Activated CD4-positive, alpha-beta T cell treated with anti-CD3 and anti-CD28 coated beads for 4 hours (primary cell): ENCODE measurements at places on chromosomes 13 and 19.

GRCh38 chr13:93265800-93266199, 39.2 kb downstream of the GPC6 start:
- no peak for DNase-seq

- no peak for DNase-seq
Observed at GRCh38 chr13:69264362-69265334, 843.0 kb upstream of the ATXN8OS start.

- no peak for DNase-seq
Observed at GRCh38 chr19:17727843-17728242, 8.6 kb downstream of the MAP1S start.

DNA sequence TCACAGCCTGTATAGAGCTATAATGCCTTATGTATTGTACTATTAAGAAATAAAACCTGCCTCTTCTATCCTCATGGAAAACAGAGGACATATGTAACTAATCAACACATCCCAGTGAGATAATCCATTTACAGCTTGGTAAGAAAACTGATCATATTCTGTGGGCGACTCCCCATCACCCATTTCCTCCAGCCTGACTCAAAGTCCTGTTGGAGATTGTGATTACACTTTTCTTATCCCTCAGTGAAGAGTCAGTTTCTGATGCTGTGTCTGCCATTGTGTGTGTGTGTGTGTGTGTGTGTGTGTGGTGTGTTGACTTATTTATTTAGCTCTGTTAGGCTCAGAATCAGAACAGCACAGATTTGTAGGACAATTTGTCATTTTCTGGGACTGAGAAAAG, 212.8 kb downstream of the FGF9 start:
- DNase-seq: no peak

- no peak for DNase-seq
Observed at GRCh38 chr13:25836574-25837336, 215.1 kb downstream of the SHISA2 start.

DNA sequence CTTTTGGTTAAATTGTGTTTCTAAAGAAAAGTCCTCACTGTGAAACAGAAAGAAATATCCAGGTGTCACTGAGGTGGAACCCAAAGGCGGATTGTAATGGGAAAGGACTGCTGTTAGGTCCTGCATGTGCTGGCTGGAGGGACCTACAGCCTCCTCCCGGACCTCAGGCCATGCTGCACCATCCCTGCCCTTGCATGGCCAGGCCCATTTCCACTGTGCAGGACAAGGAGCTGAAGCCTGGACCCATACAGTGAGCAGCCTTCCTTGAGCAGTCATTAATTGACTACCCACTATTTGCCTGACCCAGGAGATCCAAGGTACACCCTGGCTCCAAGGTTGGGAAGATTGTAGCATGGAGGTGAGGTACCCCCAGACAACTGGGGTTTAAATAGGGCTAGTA, 17.6 kb downstream of the VSTM2B start:
- no peak for DNase-seq

- no peak for DNase-seq
Observed at GRCh38 chr13:106471957-106472543, 63.4 kb downstream of the EFNB2 start.

GRCh38 chr19:13171146-13171545, 20.9 kb downstream of the IER2 start:
- DNase-seq: no peak

DNA sequence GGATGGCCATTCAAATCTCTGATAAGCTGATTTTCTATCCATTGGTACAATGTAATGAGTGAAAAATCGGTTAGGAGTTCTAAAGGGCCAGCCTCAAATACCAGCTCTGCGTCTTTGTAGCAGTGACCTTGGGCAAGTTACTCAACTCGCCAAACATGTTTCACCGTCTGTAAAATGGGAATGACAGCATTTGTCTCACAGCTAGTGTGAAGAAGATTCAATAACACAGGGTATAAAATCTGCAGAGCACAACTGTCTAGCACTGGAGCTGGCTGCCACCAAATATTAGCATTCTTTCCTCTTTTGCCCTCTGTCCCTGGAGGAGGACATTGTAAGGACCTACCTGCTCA, 22.1 kb upstream of the SERP2 start:
- DNase-seq: no peak

DNA sequence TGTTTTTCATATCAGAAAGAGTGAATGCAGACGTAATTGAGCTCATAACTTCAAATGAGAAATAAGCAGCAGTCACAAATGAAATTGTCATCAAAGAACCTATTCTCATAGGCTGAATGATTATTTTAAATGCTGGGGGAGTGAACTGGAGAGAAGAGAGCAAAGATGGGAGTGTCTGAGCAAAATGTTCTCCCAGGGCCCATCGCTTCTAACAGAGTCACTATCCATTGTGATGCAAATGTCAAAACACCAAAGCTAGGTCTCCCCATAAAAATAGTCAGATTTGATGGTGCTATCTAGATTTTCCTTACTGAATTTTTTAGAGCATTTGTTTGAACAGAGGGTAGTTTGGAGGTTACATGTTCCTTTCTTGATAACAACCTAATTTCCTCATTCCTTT, 278.7 kb downstream of the PCDH9 start:
- no peak for DNase-seq

GRCh38 chr13:103315711-103316110, 249.5 kb upstream of the SLC10A2 start:
- no peak for DNase-seq

DNA sequence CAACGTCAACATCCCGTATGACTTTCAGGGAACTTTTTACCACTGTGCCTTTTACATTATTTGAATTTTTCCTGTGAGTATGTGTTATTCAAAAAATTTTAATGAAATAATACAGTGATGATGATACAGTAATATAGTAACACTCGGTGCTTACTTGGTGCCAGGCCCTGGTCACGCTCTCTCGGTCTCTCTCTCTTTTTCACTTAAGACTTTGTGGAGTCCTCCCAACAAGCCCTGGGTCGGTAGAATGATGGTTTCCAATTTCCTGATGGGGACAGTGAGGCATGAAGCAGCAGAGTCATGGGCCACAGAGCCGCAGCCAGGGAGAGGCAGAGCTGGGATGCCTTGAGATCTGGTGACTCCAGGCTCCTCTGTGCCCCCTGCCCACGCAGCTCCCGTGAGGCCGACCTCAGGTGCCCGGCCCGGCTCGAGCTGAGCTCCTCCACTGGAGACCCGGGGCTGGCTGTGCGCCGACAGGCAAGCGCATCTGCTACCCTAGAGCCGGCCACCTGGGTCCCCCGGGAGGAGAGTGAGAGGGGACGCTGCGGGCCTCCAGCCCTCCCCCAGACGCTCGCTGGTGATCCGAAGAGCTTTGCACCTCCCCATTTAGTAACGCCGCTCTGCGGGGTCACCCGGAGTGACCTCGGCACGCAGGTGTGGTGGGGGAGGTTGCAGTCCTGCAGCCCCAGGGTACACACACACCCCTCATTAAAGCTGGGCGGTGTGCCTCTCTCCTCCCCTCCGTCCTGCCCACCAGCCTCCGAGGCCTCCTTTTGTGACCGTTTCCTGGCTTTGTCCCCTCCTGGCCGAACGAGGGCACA, 4.4 kb upstream of the SBK3 start:
- no peak for DNase-seq

DNA sequence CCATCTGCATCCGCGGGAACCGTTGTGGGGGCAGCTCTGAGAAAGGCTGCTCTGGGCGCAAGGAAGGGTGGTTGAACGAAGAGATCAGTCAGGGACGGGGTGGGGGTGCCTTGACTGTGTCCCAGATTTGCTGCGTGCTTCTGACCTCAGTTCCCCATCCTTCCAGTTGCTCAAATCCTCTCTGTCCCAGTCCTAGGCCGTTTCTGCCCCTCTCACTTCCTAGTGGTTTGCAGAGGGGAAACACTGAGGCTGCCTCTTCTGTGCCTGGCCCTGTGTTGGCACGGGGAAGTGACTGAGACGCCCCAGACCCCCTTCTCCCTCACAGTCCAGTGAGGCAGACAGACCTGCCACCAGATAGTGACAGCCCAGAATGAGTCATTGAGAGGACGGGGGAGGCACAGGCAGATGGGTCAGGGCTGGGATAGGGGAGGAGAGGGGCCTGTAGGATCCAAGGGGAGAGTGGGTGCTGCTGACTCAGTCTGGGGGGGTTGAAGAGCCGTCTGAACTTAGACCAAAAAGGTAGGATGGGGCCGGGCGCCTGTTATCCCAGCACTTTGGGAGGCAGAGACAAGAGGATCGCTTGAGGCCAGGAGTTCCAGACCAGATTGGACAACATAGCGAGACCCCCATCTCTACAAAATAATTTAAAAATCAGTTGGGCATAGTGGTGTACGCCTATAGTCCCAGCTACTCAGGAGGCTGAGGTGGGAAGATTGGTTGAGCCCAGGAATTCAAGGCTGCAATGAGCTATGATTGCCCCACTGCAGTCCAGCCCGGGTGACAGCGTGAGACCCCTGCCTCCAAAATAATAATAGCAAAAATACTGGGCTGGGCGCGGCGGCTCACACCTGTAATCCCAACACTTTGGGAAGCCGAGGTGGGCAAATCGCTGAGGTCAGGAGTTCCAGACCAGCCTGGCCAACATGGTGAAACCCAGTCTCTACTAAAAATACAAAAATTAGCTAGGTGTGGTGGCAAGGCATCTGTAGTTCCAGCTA, 26.5 kb downstream of the NUMBL start:
- DNase-seq: no peak

GRCh38 chr13:43676320-43676719, 110.5 kb downstream of the ENOX1 start:
- DNase-seq: no peak

- DNase-seq: no peak
Observed at GRCh38 chr13:43368003-43368402, 344.6 kb downstream of the DNAJC15 start.

DNA sequence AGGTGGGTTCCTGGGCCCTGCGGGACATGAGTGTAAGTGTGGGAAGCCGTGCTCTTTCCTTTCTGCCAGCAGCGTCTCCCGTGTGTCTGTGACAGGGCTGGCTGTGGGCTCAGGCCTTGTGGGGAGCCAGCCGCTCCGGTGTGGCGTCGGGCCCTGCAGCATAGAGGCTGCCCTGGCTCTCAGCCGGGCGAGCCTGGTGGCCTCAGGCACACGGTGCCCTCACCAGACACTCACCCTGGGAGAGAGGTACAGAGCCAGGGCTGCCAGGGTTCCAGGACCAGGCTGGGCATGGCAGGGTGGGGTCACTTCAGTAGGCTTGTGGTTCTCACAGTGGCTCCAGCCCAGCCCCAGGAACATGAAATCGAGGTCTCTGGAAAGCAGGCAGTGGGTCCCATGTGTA, 324.8 kb downstream of the TEX29 start:
- no peak for DNase-seq

DNA sequence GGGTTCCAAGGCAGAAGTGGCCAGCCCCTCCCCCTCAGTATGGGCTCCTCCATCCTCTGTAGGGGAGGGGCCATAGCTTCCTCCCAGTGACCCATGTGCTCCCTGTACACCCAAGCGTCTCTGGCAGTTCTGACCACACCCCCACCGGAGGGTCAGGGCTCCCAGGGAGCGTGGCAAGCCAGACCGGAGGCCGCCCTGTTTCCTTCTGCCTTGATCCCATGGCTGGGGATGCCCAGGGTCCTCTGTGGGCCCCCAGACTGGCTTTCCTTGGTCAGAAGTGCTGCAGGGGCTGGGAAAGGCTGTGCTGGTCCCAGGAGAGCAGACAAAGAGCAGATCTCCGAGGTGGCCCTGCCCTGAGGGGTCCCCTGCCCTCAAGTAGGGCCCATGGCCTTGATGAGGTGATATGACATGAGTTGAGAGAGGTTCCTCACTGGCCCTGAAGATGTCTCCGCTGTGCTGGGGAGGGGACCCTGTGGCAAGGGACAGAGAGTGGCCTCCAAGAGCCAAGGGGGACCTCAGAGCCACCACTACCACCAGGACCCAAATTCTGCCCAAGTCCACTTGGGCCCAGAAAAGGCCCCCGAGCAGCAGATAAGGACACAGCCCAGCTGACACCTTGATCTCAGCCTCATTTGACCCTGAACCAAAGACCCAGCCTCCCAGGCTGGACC, 7.8 kb upstream of the F2RL3 start:
- no peak for DNase-seq

GRCh38 chr13:99446242-99446641, 55.0 kb upstream of the TM9SF2 start:
- no peak for DNase-seq

DNA sequence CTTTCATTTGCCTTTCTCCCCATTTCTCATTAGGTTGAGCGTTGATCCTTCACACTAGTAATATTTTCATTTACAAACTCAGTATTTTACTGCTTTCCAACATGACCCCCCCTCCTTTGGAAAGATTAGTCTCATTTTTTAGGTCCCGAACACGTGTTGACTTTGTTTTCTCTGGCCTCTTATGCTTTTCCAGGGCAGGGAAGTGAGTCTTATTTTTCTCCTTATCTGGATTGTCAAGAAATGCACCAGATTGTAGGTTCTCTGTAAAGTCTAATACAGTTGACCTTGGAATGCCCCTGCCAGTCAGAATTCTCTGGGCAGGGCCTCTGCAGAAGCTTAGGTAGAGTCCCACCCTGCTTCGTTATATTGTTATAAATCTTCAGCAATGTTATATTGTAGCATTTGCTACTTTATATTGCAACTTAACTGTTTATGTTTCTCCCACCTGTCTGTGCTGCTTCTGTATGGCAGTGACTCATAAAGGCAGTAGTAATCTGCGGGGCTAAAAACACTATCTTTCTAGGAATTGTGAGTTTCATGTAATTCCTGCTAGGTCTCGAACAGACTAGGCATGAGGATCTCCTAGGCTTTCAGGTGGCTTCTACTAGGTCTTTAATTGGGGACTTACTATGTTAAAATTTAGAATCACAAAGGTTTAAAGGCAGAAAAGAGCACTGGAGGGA, 2.0 kb downstream of the TDRD3 start:
- no peak for DNase-seq

DNA sequence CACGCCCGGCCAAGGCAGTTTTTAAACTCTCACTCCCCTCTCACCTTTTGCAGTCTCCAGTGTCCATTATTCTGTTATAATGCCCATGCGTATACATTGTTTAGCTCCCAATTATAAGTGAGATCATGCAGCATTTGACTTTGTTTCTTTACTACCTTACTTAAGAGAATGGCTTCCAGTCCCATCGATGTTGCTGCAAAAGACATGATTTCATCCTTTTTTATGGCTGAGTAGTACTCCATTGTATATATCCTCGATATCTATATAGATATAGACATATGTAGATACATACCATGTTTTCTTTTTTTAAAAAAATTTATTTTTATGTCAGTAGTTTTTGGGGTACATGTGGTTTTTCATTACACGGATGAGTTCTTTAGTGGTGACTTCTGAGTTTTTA, 8.4 kb downstream of the OR7D2 start:
- no peak for DNase-seq

- DNase-seq: no peak
Observed at GRCh38 chr19:29305268-29305667, 92.3 kb upstream of the UQCRFS1 start.

GRCh38 chr13:48233889-48234488, 983 bp downstream of the ITM2B start:
- no peak for DNase-seq

GRCh38 chr13:21429211-21429610, 29.9 kb downstream of the ZDHHC20 start:
- no peak for DNase-seq
